ENCODE measurements at places on chromosomes 3 and 15.

GRCh38 chr15:42511007-42511391 is 15.6 kb downstream of the SNAP23 start:
- no peak for DNase-seq

DNA sequence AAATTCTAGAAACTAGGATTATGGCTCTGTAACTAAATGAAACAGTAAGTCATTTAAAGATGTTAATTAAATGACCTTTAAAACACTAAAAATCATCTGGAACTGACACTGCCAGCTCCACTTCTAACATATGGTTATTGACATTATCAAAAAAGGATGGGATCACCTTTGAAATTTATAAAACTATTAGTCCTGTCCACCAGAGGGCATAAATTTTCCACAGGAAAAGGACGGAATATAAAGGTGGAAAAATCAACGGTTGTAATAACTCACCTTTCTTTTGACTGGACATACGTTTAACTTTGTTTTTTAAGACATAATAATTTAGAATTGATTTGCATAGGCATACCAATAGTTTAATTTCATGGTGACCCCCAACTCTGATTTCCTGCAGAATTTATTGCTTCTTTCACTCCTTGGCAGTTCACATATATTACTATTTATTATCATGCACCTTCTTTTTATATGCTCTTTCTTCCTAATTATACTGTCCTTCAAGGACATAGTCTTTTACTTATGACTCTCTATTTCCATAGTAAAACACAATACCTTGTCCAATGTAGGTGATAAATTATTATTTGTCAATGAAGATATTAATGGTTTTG is 345.7 kb downstream of the CADM2 start:
- no peak for DNase-seq

DNA sequence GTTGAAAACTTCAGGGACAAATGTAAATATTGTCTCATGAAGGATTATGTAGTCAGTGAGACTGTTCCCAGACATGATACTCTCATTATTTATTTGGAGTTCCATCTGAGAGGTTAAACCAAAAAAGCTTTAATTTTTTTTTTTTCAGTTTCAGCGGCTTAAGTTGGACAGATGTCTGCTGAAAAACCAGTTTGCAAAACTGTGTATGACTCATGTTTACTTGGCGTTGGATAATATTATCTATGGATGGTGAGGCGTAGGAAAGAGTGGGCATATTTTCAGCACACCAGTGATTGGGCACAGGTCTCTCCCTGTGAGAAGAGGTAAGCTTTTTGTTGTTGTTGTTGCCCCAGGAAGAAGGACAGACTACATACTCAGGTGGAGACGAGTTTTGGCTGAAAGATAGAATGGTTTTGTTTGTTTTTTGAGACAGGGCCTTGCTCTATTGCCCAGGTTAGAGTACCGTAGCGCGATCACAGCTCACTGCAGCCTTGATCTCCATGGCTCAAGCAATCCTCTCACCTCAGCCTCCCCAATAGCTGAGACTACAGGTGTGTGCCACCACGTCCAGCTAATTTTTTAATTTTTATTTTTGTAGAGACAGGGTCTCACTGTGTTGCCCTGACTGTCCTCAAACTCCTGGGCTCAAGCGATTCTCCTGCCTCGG is 16.4 kb upstream of the ANXA2 start:
- DNase-seq, result no peak

GRCh38 chr3:32480604-32481003 is 22.0 kb downstream of the CMTM6 start:
- no peak for DNase-seq

Data from central memory CD4-positive, alpha-beta T cell (primary cell).